ENCODE measurements at places on chromosomes 6 and 20.

DNA sequence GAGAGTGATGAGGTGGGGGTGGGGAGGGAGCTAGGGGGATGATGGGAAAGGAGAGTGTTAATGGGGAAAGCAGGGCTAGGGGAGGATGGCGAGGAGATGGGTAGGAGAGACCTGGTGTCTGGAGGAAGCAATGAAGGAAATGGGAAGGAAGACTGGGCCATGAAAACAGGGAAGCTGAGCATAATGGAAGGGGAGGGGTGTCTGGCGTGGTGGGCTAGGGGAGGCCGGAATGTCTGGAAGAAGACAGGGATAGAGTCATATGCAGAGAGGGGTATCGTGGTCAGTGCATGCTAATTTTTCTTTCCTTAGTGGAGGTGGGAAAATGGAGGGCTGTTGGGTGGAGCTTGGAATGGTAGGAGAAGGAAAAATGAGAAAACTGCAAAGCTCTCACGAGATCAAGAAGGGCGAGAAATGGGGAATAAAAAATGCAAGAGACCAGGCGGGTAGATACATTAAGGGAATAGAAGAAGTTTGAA is 423 bp downstream of the KLHDC3 start:
- no peak for DNase-seq

DNA sequence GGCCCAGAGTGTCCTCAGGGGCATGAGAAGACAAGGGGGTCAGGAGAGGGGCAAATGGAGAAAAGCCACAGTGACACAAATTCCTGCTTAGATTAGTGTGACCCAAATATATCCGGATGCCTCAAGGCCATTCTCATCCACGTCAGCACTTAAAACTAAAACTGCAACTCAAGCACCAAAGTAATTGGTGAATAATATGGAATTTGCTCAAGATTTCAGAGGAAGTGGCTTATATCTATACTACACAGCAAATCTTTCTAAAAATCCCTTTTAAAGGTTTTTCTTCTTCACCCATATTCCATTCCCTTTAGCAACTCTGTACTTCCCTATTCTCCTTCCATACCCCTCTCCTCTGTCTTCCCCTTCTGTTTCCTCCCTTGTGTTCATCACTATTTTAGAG is 15.2 kb downstream of the DEF6 start:
- DNase-seq: no peak

DNA sequence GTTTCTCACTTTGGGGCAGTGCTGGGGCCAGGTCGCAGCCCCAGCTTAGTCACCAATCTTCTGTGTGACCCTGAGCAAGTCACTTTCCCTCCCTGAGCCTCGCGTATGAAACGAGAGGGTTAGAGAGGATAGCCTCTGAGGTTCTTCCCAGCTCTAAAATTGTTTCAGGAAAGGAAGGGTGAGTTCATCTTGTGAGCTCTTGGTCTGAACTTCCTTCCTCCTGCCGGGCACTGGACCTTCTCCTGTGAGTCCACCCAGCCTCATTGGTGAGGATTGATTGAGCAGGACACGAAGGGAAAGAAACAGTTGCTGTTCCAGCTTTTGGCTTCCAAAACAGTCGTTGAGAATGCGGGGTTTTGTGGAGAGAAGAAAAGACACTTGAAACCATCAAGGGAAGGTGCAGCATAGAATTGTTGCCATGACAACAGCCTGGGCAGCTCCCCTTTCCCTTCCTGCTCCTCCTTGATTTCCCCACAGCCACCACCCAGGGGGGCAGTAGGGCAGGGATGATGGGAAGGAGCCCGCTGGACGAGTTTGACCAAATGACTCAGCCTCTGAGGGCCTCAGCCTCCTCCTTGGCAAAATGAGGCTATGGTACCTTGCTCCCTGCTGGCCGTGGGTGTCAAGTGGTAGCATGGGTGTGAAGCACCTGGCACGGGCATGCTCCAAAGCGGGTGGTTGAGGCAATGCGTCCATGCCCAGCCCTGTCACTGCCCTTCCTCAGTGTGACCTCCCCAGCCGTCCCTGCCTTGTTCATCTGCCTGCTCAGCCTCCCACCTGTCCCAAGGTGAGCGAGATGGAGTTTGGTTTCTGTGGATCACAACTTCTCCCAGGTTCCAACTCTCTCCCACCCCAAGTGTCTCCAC is 107.8 kb downstream of the CDC5L start:
- DNase-seq: no peak

GRCh38 chr20:19996222-19996621 is 20.9 kb upstream of the NAA20 start:
- no peak for DNase-seq

GRCh38 chr20:10438217-10438616 is 3.1 kb downstream of the SLX4IP start:
- no peak for DNase-seq

- DNase-seq: peak; percentile 14
Measured at GRCh38 chr6:125781314-125781868, 9.4 kb upstream of the NCOA7 start.

DNA sequence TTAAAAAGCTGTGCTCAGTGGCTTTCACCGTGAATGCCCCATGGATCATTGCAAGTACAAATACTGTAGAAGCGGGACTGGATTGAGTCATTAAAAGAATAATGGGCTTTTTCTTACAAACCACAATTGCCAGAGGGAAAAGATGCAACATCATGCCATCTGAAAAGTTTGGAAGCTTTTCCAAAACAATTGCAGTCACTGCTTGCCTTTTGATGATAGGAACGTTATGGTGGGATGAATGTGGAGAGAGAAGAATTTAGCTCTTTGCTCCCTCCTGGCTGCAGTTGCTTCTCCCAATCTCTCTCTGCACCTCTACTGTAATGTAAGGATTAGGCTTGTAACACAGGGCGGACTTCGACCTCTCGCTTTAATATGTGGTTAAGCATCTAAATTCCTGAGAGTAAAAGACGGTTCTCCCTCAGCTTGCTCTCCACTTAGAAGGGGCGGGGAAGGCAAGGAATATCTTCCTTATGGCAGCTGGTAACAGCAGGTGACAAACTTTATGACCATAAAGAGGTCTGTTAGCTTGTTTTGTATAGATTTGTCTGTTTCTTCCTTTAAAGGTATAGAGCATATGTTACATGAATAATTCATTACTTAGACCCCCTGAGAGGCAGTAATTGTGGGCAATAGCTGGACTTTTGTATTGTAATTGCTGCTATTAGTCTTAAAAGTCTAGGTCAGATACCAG is 376.1 kb downstream of the UTRN start:
- no peak for DNase-seq

DNA sequence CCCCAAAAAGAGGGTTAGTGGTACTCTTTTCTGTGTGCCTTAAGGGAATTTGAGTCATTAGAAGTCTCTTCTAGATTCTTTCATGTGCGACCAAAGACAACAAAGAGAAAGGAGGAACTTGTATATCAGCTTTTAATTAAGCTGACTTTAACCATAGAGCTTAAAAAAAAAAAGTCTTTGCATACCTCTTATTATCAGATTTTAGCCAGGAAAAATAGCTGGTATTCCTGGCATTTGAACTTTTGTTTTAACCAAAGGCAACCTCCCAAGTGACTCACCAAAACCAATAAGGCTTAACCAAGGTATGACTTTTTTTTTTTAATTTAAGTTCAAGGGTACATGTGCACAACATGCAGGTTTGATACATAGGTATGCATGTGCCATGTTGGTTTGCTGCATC is 375.0 kb downstream of the CDC5L start:
- DNase-seq: no peak

GRCh38 chr20:20955892-20956291 is 150.3 kb downstream of the LINC00237 start:
- no peak for DNase-seq

DNA sequence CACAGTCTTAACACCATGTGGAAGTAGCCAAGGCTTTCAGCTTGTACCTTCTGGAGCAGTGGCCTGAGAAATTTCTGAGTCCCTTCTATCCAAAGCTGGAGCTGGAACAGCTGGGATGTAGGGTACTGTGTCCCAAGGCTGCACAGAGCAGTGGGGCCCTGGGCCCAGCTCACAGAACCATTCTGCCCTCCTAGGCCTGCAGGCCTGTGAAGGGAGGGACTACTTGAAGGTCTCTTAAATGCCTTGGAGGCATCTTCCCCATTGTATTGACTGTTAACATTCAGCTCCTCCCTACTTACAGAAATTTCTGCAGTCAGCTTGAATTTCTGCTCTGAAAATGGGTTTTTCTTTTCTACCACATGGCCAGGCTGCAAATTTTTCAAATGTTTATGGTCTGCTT is 156.5 kb upstream of the MANEA start:
- no peak for DNase-seq

DNA sequence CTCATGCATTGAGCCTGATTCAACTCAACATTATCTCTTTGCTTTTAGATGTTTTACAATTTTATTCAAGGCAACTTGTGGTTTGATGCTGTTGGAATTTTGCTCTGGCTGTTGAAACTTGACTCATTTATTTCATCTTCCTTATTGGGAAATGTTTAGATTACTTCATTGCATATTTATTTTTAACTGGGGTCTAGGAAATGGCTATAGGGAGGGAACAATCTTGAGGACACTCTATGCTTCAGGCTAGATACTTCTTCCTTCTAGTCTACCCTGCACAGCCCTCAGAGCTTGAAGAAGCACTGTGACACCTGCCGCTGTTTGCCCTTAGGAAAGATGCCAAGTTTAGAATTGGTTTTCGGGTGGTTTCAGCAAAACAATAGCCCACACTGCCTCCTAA is 183.4 kb downstream of the ADGRG6 start:
- no peak for DNase-seq

All from right renal cortex interstitium (tissue), 3 donors.